ENCODE measurements at places on chromosomes 7 and 10. TPM values are rescaled to one million over a fixed set of nuclear protein-coding genes. Genes with fewer than 3 reads are reported as not detected.

Gene VSIR
- polyA plus RNA-seq: 9.7 TPM

Gene CFAP70
- polyA plus RNA-seq: 12.4 TPM

Gene AKR1D1
- polyA plus RNA-seq: 0.10 TPM

Gene RBP3
- polyA plus RNA-seq: 0.15 TPM

DNA sequence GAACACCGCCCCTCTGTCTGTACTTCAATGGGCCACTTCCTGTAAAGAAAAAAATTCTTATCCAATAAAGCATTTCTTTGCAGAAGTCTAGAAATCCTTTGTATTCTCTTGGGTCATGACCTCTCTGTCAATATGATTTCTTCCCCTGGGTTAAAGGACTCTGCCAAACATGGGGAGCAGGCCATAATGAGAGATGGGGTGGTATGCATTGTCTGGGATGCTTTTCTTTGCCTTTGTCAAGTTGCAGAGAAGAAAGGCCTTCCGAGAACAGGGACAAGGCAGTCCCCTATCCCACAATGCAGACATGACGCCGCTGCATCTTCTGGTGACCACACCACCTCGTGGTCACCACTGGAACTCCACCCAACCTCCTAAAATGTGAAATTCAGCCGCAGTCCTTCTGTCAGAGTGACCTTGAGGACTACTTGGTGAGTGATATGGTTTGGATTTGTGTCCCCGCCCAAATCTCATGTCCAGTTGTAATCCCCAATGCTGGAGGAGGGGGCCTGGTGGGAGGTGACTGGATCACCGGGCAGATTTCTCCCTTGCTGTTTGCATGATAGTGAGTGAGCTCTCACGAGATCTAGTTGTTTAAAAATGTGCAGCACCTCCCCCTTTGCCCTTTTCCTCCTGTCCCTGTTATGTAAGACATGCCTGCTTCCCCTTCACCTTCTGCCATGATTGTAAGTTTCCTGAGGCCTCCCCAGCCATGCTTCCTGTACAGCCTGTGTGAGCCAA lies 15.2 kb upstream of the FRMPD2 start:
- DNase-seq: peak; percentile 31

GRCh38 chr10:5545426-5545777 lies 20.6 kb downstream of the CALML3 start:
- DNase-seq: no peak

DNA sequence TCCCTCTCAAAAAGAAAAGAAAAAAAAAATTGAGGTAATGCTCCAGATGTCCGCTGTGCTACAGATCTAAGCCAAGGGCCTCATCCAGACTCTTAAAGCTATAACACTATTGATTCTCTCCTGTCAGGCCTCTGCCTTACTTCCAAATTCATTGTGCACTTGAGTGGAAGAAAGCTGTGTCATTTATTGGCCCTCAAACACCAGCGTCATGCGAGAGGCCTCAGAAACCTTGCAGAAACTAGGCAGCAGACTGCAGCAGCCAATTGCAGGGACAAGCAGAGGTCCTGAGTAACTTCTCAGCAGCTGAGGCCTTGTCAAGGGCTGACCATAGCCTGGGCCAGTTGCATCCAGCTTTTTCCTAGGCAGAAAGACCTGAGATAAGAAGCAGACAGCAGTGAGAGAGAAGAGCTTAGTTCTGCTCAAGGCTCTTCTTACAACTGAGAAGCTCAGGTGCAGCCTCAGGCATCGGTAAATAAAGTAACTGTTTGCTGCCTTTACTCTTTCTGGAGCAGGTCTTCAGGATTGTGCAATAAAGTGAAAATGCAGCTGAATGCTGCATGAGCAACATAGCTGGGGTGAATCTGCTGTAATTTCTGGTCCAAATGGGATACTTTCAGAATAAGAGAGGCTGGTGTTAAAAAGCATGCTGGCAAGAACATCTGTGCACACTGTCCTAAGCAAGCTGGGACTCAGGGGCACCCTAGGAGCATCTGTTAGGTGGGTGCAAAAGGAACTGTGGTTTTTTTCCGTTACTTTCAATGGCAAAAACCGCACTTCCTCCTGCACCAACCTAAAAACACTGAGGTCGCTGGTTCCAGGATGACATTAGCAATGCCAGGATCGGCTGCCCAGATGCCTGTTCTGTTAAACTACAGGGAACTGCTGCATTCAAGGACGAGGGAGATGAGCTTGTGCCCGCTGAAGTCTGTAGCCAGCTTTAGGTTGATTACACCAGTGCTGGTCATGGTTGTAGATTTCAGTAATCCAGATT lies 181.8 kb upstream of the PFKP start:
- DNase-seq: no peak

GRCh38 chr10:114332301-114333192 lies 71.8 kb downstream of the AFAP1L2 start:
- no peak for DNase-seq

DNA sequence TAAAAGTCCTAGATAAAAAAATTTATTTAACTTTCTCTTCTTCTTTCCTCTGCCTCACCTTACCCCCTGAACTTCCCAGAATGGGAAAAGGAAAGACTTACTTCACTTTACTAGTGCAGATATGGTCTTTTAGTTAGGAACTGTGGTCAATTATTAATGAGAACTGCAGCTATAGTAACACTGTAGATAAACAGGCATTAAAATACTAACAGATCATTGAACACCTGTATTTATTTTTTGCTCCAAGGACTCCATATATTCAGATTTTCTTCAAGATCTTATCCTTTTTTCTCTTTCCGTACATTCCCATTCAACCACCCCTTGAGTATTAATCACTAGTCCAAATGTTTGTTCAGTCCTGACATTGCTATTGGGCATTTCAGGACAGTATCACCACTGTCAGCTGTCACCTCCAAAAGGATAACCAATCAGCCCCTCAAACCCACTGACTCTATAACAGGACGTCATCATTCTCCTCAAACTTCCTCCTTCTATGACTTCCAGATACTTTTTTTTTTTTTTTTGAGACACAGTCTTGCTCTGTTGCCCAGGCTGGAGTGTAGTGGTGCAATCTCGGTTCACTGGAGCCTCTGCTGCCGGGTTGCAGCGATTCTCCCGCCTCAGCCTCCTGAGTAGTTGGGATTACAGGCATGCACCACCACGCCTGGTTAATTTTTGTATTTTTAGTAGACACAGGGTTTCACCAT lies 4.2 kb downstream of the CPVL start:
- DNase-seq: no peak

DNA sequence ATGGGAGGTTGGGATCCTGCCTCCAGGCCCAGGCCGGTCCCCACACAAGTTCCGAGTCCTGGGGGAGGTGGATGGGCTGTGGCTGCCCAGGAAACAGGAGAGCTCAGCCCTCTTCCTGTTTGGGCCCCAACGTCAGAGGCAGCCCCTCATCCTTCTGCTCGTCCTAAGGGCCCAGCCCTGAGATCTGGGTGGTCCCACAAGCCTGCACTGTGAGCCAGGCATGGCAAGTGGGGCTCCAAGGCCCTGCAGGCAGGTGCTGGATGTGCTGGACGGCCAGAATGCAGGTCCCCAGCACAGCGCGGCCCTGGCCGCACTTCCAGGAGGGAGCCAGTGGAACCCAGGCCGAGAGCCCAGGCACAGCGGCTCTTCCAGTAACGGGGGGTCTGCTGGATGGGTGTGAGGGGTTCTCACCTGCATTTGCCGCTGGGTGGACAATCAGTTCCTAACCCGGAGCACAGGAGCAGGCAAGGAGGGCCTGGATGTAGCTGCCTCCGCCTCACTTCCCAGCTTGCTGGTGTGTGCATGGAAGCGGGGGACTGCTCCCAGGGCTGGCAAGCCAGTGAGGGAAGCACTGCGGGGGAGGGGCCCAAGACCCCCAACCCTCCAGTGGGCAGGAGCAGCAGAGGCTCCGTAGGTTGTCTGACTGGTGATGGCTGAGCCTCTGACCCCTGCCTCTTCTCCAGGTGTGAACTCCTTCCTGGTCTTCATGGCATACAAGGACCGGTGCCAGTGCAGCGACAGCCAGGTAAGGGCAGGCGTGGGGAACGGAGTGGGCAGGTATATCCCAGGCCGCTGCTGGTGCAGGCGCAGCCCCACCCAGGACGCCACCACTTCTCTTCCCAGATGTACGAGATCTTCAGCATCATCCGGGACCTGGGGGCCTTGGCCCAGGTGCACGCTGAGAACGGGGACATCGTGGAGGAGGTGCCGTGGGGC lies 9.7 kb downstream of the DPYSL4 start:
- no peak for DNase-seq

- DNase-seq: no peak
Measured at GRCh38 chr10:76899490-76899889, 738.1 kb downstream of the KCNMA1 start.
